ENCODE measurements at places on chromosomes 3 and 15. TPM values are rescaled to one million over a fixed set of nuclear protein-coding genes. Genes with fewer than 3 reads are reported as not detected.

DNA sequence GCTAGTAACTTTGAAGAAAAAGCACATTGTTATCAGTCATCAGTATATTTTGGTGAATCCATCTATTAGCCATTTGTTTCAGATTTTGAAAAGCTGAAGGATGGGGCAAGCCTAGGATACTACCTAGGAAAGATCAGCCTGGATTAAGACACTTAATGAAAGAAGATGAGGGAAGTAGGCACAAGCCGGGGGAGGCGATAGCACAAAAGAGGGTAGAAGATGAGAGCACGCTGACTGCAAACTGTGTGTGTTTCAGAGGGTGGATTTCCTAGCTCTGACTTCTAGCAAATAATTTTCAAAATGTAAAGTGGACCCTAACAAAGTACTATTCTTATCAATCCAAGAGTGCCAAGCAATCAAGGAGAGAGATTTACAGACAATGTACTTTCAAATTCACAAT lies 22.2 kb upstream of the SOX2 start:
- DNase-seq: no peak

DNA sequence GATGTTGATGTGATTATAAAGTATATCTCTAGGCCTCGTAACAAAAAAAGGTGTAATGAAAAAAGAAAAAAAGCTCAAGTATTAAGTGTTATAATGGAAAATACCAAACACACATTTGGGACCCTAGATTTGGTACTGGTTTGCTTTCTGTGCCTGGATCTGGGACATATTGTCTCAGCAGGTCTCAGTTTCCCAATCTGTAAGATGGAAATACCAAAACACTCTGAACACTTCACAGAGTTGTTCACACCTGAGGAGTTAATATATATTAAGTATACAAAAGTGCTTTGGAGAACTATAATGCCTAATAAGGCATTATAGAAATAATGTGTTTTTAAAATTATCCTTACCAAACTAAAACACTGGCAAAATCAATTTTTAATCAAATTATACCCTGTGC lies 60.0 kb downstream of the CLASP2 start:
- no peak for DNase-seq

- peak; percentile 33 for DNase-seq
Observed at GRCh38 chr15:29149738-29150075, 119.9 kb downstream of the NSMCE3 start.

DNA sequence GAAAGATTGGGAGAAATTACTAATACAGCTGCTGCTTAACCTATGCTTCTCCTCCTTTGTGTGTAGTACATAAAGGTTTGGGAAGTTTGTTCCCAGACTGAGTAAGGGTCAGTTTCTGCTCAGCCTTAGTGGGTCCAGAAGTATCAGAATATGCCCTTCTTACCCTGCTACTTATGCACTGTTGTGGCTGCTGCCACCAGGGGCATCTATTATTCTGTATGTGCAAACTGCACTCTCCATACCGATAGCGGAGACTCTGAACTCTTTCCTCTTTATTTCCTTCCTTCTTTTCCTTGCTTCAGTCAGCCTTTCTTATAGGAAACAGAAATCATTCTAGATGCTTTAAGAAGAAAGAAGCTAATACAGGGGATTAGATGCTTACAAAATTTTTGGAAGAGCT lies 4.0 kb downstream of the NEDD4 start:
- DNase-seq: no peak

Gene PRR20G
- not detected for total RNA-seq

Data from dermis blood vessel endothelial cell (primary cell).